ENCODE measurements at places on chromosomes 12 and 14. TPM values are rescaled to one million over a fixed set of nuclear protein-coding genes. Genes with fewer than 3 reads are reported as not detected.

GRCh38 chr14:22531451-22532344 lies 57.3 kb downstream of the DAD1 start:
- H3K4me1 ChIP-seq = peaks cover 90% of the 10 kb centered on the region
- no peaks in the 10 kb centered on the region for H3K27me3 ChIP-seq
- H3K36me3 ChIP-seq = peaks cover 86% of the 10 kb centered on the region
- peak overlapping the region; percentile 80 for H3K4me3 ChIP-seq

- no peaks in the 10 kb centered on the region for H3K4me1 ChIP-seq
- DNase-seq = no peak
- H3K27ac ChIP-seq = no peak overlapping the region
These were observed 42.2 kb downstream of the COX16 start for GRCh38 chr14:70317091-70317968.

- H3K4me1 ChIP-seq = no peaks in the 10 kb centered on the region
- no peak overlapping the region for H3K4me3 ChIP-seq
- peaks cover 18% of the 10 kb centered on the region for H3K27me3 ChIP-seq
- H3K36me3 ChIP-seq = no peaks in the 10 kb centered on the region
These were observed 77.8 kb downstream of the SLC24A4 start for GRCh38 chr14:92400579-92401444.

DNA sequence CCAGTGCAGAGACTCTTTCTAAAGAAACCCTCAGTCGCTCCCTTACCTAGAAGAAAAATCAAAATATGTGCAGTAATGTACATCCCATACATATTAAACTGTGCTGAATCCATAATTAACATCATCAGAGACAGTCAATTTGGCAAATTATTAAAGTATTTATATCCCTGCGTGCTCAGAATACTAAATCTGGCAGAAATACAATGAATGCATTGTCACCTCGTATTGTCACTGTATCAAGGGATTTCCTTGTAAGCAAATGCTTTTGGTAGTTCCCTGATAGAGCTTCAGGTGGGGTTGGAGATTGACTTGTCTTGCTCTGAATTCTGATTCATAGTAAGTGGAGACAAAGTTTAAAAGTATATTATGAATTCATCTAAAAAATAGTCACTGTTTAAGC lies 319.1 kb downstream of the PPFIA2 start:
- no peaks in the 10 kb centered on the region for H3K27me3 ChIP-seq
- H3K27ac ChIP-seq = no peak overlapping the region
- H3K4me1 ChIP-seq = no peaks in the 10 kb centered on the region
- H3K36me3 ChIP-seq = no peaks in the 10 kb centered on the region

DNA sequence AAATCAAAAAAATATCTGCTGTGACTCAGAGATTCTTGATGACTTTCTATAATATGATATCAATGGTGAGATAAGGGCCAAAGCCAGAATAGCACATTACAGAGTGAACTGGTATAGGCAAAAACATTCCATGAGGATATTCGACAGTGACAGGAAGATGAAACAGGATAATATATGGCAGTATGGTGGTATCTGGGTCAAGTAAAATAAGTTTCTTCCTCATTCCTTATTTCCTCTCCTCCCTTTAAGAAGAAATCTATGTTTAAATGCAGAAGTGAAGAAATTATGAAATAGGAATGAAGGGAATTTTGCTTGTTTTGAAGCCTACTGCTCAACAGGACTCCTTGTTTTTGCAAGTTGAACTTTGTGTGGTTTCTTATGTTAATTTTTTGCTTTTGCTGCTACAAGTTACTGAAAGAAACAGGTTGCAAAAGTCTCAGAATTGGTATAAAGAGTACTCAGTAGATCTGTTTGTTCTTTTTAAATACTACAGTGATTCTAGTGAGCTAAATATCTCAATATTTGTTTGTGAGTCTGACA lies 7.0 kb downstream of the ACSS3 start:
- H3K27me3 ChIP-seq = peaks cover 1% of the 10 kb centered on the region
- H3K36me3 ChIP-seq = no peaks in the 10 kb centered on the region
- H3K4me3 ChIP-seq = no peak overlapping the region
- H3K4me1 ChIP-seq = no peaks in the 10 kb centered on the region
- no peak overlapping the region for H3K27ac ChIP-seq

GRCh38 chr12:107277855-107278254 lies 184.5 kb upstream of the CRY1 start:
- peaks cover 28% of the 10 kb centered on the region for H3K27me3 ChIP-seq
- DNase-seq = no peak

- DNase-seq = no peak
- no peaks in the 10 kb centered on the region for H3K27me3 ChIP-seq
- no peaks in the 10 kb centered on the region for H3K4me1 ChIP-seq
These were observed 53.3 kb upstream of the NCOR2 start for GRCh38 chr12:124620606-124621295.

DNA sequence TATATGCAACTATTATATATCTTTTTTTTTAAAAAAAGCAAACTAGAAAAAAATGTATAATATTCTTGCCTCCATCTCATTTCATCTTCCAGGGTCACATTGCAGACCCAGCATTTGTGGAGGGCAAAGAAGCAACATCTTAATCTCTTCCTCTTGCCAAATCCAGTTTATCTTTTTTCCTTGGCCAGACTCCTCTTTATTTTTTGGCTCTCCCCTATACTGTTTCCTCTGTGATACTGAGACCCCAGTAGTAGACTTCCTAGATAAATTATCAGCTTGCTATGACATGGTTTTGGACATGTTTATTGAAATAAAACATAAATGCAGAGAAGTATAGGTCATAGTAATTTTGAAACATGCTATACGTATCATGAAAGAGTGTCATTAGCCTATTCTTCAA lies 303.8 kb upstream of the DDHD1 start:
- H3K4me3 ChIP-seq = no peak overlapping the region
- no peak for DNase-seq
- no peaks in the 10 kb centered on the region for H3K36me3 ChIP-seq
- no peaks in the 10 kb centered on the region for H3K4me1 ChIP-seq
- H3K27me3 ChIP-seq = peaks cover 3% of the 10 kb centered on the region

- DNase-seq = no peak
- H3K27ac ChIP-seq = no peak overlapping the region
- H3K4me1 ChIP-seq = no peaks in the 10 kb centered on the region
- H3K27me3 ChIP-seq = peaks cover 22% of the 10 kb centered on the region
- H3K36me3 ChIP-seq = no peaks in the 10 kb centered on the region
- H3K4me3 ChIP-seq = no peak overlapping the region
These were observed 4.9 kb upstream of the WIF1 start for GRCh38 chr12:65125975-65126374.

DNA sequence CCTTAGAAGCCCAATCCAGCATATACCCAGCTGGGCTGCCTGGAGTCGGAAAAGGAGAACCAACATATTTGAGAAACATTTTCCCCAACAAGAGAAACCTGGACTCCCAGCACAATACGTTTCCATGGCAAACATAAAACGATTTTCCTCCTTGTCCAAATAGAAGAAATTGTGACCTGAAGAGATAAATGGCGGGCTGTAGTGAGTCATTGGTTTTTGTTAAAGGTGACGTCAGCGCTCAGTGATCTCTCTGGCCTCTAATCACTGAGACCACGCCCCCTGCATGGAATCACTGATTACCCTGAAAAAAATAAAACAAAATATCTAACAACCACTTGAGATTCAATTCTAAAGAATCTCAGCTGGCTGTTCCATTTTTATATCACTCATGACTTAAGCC lies 6.0 kb downstream of the CCDC60 start:
- no peak overlapping the region for H3K27ac ChIP-seq
- no peaks in the 10 kb centered on the region for H3K36me3 ChIP-seq
- no peak for DNase-seq
- no peak overlapping the region for H3K4me3 ChIP-seq
- H3K4me1 ChIP-seq = no peaks in the 10 kb centered on the region
- H3K27me3 ChIP-seq = no peaks in the 10 kb centered on the region

DNA sequence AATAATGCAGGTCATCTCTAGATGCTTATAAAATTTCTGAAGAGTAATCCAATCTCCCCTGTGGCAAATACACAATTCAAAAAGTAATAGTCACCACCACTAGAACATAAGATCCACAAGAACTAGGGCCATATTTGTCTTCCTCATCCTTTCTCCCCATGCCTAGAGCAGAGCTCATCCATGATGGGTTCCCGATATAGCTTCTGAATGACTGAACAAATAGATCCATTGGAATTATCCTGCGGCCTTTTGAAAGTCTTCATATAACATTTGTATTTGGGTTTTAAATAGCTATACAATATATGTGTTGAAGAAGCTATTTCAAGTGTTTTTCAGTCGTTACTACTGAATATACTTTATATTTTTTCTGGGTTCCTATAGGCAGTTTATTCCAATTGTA lies 5.7 kb downstream of the DCN start:
- DNase-seq = no peak
- H3K27ac ChIP-seq = no peak overlapping the region
- H3K27me3 ChIP-seq = no peaks in the 10 kb centered on the region

DNA sequence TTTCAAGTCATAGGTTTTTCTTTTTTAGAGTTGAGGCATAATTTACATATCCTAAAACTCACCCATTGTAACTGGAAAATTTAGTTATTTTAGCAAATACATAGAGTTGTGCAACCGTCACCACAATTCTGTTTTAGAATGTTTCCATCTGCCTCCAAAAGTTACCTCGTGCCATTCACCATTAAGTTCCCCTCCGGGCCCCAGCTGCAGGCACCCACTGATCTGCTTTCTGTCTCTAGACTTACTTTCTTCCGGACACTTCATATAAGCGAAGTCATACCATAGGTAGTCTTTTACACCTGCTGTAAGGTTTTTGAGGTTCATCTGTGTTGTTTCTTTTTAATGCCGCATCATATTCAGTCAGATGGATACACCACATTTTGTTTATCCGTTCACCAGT lies 28.7 kb downstream of the PPP2R5C start:
- no peaks in the 10 kb centered on the region for H3K27me3 ChIP-seq
- H3K4me1 ChIP-seq = peaks cover 20% of the 10 kb centered on the region
- no peak for DNase-seq
- peaks cover 12% of the 10 kb centered on the region for H3K36me3 ChIP-seq
- H3K27ac ChIP-seq = peak overlapping the region; percentile 41
- H3K4me3 ChIP-seq = no peak overlapping the region

DNA sequence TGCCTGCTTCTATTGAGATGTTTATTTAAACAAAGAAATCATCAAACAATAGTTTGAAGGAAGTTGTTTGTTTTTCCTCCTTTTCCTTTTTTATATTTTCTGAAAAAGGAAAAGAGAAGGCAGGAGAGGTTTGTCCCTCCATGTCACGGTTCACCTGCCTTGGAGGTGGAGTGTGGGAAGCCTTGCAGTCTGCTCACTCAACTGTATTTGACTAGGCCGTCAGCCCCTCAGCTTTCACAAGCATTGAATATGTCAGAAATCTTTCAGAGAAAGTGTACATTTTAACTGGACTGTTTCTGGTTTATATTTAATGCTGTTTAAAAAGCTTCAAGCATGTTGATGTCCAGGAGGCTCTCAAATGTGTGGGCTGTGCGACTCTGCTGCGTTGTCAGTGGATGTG lies 370.4 kb downstream of the NPAS3 start:
- no peak for DNase-seq
- H3K4me3 ChIP-seq = no peak overlapping the region
- H3K27me3 ChIP-seq = no peaks in the 10 kb centered on the region
- H3K36me3 ChIP-seq = no peaks in the 10 kb centered on the region
- H3K4me1 ChIP-seq = no peaks in the 10 kb centered on the region
- no peak overlapping the region for H3K27ac ChIP-seq

DNA sequence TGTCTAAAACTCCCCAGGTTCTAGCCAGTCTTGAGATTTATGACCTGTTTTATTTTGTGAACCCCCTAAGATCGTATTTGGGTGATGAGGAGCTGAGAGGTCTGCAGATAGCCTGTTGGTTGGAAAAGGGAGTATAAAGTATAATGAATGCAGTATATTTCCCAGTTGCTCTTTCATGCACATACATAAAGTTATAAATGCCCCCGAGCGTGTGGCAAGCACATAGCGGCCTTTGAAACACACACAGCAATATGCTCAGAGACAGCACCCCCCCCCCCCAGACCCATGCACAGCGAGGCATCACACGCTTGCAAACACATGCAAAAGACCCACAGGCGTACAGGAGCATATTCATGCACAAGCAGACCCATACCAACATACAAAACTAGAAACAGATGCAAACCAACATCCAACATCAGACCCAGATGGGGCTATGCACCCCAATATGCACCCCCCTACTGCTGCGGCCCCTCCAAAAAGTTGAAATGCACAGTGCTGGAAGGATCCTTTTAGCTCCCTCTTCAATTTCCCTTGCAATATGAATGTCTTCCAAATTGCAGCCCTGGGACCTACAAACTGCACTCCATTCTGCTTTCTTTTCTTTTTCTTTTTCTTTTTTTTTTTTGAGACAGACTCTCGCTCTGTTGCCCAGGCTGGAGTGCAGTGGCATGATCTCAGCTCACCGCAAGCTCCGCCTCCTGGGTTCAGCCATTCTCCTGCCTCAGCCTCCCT lies 82.2 kb upstream of the TBX3 start:
- H3K27me3 ChIP-seq = no peaks in the 10 kb centered on the region
- H3K36me3 ChIP-seq = no peaks in the 10 kb centered on the region
- DNase-seq = no peak
- H3K4me1 ChIP-seq = no peaks in the 10 kb centered on the region
- H3K4me3 ChIP-seq = no peak overlapping the region

DNA sequence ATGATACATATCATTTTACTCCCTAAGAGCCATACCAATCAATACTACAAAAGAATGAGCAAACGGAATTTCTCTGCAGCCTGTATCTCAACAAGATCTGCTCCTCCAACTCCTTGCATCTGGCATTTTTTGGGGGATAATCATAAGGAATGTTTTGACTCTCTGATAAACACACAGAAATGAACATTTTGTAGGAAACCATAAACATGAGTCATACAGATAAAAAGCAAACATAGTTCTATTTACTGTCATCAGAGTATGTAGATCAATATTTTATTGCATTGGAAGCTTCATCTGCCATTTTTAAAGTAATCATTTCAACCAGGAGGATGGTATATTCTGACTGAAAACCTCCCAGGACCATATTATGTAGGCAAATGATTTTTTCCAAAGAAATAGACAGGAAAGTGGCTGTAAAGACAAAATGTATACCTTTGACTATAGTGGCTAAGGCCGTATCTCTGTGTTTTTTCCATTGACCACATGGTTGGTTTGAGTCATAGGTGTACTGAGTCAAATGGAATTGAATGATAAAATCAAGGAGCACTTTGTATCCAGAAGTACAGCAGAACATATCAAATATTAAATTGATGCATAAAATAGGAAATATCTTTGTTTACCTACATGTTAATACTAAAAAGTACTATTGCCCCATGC lies 32.4 kb upstream of the CD69 start:
- DNase-seq = no peak
- H3K4me3 ChIP-seq = peak overlapping the region; percentile 71
- peaks cover 2% of the 10 kb centered on the region for H3K36me3 ChIP-seq
- H3K27ac ChIP-seq = peak overlapping the region; percentile 86
- peaks cover 70% of the 10 kb centered on the region for H3K4me1 ChIP-seq

GRCh38 chr14:104689881-104690711 lies 678 bp downstream of the INF2 start:
- H3K36me3 ChIP-seq = no peaks in the 10 kb centered on the region
- peaks cover 45% of the 10 kb centered on the region for H3K4me1 ChIP-seq
- DNase-seq = no peak
- H3K27me3 ChIP-seq = no peaks in the 10 kb centered on the region
- H3K4me3 ChIP-seq = peak overlapping the region; percentile 85
- no peak overlapping the region for H3K27ac ChIP-seq

The LRRIQ1 gene
- not detected for total RNA-seq

The GYS2 gene
- total RNA-seq = 0.16 TPM

The KERA gene
- total RNA-seq = not detected

The PTPRQ gene
- not detected for total RNA-seq

The KRT85 gene
- not detected for total RNA-seq

The EML5 gene
- 1.7 TPM for total RNA-seq

The GSG1 gene
- total RNA-seq = not detected
